ENCODE measurements at places on chromosomes 13 and 19.

DNA sequence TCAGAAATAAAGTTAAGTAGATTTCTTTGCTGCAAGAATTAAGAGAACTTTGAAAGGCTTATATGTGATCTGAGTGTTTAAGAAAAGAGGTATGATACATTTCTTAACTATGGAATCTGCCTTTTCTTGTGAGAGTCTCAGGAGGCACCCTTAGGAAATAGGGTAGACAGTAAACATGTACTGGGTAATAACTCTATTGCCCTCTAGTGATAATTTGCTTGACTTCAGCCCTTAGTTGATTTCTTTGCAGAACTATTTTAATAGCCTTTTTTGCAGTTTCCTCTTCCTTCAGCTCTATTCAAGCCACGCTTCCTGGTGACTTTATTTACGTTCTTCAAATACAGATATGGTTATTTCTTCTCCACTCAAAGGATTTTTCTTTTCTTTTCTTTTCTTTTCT, 37.0 kb upstream of the CCNA1 start:
- DNase-seq = no peak

DNA sequence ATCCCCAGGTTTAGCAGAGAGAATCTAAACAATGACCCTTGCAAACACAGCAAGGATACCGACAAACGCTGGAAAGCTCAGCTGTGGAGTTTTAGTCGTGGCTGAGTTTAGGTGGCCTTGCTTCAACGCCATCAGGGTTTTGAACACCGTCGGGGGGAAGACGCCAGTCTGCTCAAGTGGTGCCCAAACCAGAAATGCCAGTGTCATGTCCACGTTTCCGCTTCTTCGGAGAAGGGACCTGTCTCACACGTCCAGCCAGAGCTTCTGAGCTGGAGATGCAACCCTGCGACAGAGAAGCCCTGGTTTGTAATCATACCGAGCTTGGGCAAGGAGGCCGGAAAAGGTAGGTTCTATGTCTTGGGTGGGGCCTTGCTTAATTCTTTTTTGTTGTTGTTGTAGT, 42.6 kb upstream of the ATP11A start:
- DNase-seq = no peak

- DNase-seq = no peak
Measured at GRCh38 chr19:29923653-29924052, 18.4 kb upstream of the URI1 start.

- no peak for DNase-seq
Measured at GRCh38 chr13:66845393-66845792, 384.7 kb downstream of the PCDH9 start.

DNA sequence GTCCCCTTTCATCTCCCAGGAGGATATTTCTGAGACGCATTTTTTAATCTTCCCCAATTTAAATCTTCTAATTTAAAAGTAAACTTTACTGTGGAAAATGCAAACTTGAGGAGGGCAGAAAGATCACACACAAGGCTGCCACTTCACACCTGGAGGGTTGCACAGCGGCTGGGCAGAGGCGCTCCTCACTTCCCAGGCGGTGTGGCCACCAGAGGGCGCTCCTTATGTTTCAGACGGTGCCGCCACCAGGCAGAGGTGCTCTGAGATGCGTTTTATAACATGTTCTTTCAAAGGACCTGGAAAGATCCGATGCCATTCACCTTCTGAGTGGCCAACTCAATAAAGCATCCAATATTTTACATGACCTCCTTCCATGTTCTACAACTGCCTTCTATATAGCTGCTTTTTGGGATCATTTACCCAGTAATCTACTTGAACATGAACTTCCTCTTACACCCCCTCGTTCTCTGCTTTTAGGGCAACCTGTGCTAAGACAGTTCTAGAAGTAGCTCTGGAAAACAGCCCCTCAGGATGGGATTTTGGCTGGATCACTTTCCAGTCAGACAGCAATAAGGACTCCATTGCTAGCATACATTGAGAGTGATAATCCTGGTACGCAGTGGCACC, 14.8 kb upstream of the MTUS2 start:
- peak; percentile 59 for DNase-seq

GRCh38 chr19:5809053-5809452, 4.2 kb downstream of the NRTN start:
- no peak for DNase-seq
